ENCODE measurements at places on chromosomes 4 and X.

DNA sequence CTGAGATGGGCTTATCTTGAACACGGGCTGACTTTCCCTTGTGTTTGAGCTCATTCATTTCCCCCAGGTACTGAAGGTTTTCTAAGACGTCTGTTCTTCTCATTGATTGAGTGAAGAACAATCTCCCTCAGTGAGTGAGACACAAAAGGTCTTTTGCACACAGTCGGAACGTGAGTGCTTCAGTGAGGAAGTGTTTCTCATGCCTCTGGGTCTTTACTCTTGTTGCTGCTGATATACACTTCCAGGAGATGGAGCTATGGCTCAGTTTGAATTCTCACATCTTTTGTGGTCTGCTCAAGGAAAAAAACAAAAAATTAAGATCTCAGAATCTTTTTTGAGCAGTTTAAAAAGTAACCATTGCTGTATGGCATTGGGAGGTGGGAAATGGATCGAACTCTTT, 981.9 kb upstream of the TENM3 start:
- DNase-seq: peak; percentile 24

DNA sequence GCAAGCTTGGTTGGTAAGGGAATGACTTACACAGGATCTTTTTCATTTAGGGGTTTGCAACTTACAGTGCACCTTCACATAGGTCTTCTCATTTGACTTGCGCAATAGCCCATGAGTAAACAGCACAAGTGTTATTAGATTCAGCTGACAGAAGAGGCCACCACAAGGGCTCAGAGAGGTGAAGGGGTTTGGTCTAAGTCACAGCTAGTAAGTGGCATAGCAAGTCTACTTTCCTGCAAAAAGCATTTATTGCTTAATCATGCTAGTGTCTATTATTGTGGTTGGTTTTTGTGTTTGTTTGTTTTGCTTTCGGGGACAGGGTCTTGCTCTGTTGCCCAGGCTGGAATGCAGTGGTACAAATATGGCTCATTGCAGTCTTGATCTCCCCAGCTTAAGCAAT, 83.3 kb downstream of the SPRY1 start:
- peak; percentile 6 for DNase-seq

- no peak for DNase-seq
These were observed 21.4 kb upstream of the PLCXD1 start for GRCh38 chrX:259692-260355.

DNA sequence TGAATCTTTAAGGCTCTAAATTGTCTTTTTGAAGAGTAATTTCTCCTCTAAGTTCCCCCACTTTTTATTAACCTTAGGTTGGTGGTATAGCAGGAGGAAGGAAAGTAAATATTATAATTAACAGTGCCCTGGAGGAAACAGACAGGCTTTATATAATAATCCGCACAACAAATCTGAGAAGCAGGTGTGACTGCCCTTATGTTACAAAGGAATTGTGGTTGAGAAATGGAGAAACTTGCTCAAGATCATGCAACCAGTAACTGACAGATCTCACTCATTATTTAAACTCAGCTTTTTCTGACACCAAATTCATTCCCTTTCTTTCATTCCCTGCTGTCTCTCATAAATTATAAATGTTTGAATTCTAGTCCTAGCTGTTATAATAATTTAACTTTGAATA, 282.0 kb downstream of the PPP3CA start:
- DNase-seq: no peak

DNA sequence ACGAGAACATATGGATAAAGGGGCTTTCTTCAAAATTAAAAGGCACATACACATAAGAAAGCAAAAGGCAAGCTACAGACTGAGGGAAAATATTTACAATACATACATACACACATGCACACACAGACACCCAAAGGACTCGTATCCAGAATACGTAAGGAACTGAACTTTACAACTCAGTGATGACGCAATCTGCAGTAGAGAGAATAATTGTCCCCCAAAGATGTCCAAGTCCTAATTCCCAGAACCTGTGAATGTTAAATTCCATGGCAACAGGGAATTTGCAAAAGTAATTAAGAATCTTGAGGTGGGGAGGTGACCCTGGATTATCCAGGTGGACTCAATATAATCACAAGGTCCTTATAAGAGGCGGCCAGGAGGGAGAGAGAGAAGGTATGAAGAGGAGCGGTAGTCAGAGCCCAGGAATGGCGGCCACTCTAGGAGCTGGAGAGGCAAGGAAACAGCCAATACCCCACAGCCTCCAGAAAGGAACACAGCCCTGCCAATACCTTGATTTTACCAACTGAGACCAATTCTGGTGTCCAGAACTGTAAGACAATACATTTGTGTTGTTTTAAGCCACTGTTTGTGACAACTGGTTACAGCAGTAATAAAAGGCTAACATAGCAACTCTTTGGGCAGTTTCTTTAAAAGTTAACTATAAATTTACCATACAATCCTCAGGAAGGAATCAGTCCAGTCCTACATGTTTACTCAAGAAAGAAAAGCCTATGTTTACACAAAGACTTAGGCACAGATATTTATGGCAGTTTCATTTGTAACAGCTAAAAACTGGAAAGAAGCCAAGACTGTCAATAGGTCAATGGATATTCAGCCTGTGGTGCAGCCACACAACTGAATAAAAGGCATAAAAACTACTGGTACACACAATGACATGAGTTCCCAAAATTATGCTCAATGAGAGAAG, 27.3 kb upstream of the STS start:
- DNase-seq: no peak

- DNase-seq: no peak
These were observed 46.7 kb downstream of the RUFY3 start for GRCh38 chr4:70768301-70768948.

GRCh38 chr4:8403173-8403753, 37.3 kb downstream of the ACOX3 start:
- DNase-seq: peak; percentile 74

DNA sequence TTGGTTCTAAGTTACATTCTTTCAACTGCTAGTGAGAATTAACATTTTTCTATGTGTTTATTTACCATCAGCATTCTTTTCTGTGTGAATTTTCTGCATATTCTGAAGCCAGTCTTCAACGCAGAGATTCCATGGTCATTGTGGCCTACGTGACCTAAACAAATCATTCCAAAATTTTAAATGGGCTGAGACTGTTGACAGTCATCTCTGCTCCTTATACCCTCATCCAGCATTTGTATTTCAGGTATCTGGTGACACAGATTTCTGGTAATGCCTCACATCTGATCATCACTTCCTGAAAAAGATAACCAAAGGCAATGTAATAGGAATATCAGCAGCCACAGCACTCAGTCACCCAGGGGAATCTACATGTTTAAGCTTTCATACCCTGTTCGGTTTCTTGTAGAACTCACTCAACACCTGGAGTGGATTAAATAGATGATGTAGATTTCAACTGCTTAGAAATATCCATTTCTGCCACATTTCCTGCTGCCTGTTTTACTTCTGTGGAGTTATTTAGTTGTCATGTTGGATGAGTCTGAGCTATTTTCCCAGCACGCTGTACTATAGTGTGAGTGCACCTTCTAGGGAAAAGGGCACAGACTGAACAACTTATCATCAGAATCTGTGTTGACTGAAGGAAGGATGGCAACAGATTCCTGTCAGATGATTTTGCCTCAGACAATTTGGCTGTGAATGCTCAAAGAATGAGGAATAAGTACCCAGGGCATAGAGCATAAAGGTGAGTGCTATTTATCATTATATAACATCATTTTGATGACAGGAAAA, 73.0 kb upstream of the HPGD start:
- no peak for DNase-seq

DNA sequence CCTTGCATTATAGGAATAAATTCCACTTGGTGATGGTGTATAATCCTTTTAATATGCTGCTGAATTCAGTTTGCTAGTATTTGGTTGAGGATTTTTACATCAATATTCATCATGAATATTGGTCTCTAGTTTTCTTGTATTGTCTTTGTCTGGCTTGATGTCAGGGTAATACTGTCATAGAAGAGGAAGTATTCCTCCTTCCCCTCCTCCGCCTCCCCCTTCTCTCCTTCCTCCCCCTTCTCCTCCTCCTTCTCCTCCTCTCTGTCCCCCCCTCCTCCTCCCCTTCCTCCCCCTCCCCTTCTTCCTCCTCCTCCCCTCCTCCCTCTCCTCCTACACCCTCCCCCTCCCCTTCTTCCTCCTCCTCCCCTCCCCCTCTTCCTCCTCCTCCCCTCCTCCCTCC, 65.8 kb downstream of the RGS12 start:
- DNase-seq: no peak

- DNase-seq: no peak
These were observed 718 bp downstream of the RAB40A start for GRCh38 chrX:103518571-103518970.

DNA sequence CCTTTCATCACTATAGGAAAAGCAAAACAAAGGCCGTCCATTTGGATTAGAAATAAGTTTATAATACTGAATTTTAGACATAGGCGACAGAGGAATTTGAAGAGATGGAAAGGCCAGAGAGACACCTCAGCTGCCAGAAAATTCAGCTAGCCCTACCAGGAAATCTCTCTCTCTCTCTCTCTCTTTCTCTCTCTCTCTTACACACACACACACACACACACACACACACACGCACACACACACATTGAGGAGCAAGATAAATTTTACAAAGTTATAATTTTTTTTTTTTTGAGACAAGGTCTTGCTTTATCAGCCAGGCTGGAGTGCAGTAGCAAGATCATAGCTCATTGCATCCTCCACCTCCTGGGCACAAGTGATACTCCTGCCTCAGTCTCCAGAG, 1.4 kb downstream of the XK start:
- no peak for DNase-seq

DNA sequence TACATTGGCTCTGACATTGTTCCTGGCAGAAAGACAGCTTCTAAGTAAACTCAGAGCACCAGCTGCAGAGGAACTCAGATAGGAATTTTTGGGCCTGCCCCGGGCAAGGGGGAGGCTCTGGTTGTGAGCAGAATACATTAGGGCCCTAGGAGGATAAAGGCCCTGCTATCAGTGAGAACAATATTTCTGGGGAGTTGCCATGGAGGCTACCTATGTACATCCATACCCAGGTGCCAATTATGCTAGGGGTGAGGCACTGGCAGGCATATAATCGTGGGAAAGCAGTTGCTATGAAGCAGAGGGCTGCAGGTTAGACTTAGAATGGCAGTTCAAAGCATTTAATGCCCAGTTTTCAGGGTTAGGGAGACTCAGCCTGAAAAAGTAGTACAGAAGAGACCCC, 273.5 kb upstream of the EDA2R start:
- DNase-seq: no peak

DNA sequence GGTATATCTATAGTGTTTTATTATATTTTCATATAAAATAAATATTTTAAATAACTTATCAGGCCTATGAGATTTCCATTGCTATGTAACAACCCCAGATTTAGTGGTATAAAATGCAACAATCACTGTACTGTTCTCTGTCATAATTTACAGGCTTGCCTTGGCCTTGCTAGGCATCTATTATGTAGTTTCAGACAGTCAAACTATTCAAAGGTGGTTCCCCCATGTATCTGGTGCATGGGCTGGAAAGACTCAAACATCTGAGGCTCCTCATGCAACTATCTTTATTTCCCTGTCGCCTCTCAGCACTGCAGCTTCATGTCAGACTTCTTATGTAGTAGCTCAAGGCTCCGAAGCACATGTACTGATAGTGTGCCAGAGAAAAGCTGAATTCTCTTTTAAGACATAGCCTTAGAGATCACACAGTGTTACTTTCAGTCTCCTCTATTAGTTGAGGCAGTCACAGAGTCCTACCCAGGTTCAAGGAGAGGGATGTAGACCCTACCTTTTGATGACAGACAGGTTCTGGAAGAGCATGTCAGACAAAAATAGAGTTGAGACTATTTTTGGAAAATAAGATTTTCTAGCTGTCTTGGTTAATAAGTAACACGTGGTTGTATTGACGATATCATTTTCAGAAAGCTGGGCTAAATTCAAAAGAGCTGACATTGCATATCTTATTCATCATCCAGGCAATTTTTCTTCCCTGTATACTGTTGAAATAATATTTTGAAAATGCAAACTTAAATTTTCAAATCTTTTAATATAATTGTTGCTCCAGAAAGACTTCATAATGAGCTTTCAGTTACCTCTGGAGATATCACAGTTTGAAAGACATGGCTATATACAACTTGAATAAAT, 19.4 kb downstream of the MTTP start:
- DNase-seq: no peak

DNA sequence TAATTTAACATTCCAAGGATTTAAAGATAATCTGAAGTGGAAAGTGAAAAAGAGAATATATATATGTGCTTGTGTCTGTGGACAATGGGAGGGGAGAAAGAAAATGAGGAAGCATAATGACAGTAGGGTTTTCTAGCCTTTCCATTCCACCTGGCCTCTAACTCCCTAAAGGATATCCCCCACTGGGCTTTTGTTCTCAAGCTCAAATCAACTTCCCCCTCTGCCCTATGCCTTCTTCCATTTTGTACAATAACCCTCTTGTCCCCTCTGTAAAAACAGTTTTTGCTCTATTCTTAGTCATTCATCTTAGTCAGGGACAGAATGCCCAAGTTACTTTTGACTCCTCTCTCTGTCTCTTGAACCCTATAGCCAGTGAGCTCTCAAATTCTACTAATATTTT, 23.6 kb downstream of the ANTXR2 start:
- DNase-seq: no peak

DNA sequence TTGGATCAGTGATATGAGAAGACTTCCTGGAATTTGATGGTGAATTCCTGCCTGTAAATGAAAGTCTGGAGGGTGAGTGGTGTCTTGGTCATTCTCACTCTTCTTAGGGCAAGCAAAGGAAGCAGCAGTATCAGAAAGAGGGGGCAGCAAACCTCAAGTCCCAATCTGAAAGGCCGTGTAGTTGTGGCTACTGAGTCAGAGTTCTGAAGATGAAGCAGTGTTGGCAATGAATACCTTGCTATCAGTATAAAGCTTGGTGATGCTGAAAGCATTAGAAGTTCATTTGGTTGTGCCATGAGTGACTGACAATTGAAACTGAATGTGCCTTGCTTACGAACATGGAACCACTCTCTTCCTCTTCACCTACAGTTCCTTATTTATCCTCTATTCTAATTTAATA, 35.0 kb upstream of the GLRA3 start:
- DNase-seq: no peak

- no peak for DNase-seq
These were observed 584 bp upstream of the TMEM165 start for GRCh38 chr4:55395218-55395528.

DNA sequence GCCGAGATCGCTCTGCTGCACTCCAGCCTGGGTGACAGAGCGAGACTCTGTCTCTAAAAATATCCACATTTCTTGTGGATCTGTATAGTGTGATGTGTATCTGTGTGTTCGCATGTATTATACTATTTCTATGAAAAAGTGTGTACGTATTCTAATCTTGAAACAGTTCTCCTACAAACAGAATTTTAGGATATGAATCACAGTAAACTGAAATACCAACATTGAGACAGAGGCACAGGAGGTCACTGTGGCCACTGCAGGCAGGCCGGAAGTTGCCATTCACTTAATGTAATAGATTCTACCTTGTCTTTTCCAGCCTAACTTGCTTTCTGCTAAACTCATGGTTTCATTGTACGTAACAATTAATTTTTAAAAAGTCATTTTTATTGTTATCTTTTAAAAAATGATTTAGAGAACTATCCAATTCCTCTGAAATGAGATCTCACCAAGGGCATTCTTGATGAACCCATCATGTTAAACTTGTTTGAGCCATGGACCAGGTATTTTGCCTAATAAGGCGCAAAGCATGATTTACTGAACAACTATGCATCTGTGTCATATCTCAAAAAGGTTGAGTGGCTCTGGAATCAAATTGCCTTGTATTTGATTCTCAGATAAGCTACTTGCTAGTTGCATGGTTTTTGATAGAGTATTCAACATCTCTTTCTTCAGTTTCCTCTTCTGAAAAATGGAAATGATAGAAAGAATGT, 154.9 kb upstream of the GYPA start:
- peak; percentile 21 for DNase-seq

All from HT1080 (cell line).